ENCODE measurements at places on chromosomes 5 and 9.

- DNase-seq = no peak
Observed at GRCh38 chr9:16223074-16223871, 647.2 kb downstream of the BNC2 start.

DNA sequence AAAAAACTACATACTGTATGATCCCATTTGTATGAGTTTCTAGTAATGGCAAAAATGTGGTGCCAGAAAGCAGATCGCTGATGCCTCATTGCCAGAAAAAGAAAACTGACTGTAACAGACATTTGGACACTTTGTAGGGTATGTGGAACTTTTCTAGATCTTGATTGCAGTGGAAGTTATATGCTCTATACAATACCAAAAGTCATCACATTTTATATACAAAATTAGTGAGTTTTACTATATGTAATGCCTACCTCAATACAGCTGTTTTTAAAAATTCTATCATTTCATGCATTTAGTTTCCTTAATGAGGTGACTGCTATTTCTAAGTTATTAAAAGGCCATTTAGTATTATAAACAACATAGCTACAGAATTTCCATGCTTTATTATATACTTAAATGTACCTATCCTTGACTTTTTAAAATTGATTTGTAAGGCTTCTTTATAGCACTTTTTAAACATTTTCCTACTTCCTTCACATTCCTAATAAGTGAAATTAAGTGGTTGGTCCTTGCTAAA lies 199.9 kb downstream of the CWC27 start:
- no peak for DNase-seq

DNA sequence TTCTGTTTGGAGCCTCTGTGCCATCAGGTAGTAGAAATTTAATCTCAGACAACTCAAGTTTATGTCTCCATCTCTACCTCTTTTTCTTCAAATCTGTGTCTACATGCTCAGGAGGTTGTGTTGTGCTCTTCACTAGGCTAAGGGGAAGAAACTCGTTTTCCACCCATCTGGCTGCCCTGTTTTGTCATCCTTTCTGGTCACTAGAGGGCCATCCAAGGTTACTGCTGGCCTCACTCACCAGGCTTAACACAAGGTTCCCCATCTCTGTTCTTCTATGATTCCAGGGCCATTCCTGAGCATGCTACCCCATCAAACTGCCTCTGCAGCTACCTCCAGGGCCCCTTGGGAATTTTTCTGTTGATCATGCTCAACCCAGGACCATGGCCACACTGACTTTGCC lies 213.3 kb upstream of the FBXL7 start:
- DNase-seq = no peak

DNA sequence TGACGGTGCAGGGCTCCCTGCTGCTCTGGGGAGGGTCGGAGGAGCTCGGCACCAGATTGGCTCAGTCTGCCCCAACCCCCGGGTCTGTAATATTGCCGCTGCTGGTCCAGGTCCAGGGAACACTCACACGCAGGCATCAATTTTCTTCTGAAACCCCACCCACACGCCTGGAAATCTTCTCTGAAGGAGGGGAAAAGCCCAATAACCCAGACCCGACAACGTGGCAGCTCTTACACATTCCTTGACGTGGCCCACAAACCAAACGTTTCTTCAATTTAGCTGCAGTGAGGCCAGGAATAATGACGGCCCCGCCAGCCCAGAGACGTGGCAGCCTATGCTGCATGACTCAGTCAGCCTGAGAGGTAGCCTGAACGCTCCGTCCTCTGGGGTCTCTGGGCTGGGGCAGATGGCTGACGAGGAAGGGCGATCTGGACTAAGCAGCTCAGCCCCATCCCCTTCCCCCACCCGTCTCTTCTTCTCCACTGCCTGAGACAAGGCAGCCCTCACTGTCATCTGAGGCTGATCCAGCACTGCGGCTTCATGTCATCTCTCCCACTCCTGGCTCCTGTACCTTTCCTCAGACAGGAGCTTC lies 9.9 kb upstream of the SPARC start:
- DNase-seq = peak; percentile 6

GRCh38 chr5:128353441-128354107 lies 184.5 kb downstream of the FBN2 start:
- no peak for DNase-seq

- DNase-seq = no peak
Observed at GRCh38 chr9:109972026-109972882, 192.3 kb downstream of the PALM2AKAP2 start.

- no peak for DNase-seq
Observed at GRCh38 chr5:152358861-152359568, 46.1 kb downstream of the NMUR2 start.

GRCh38 chr5:112179290-112179689 lies 239.8 kb downstream of the EPB41L4A start:
- no peak for DNase-seq

GRCh38 chr5:93226202-93226735 lies 354.8 kb downstream of the NR2F1-AS1 start:
- DNase-seq = no peak
